ENCODE measurements at places on chromosomes 2 and 18. TPM values are rescaled to one million over a fixed set of nuclear protein-coding genes. Genes with fewer than 3 reads are reported as not detected.

UGT1A7 gene
- polyA plus RNA-seq, result 0.11 TPM

CENPO gene
- 2.5 TPM for polyA plus RNA-seq

ARHGAP28 gene
- 2.6 TPM for polyA plus RNA-seq

- no peaks in the 10 kb centered on the region for H3K36me3 ChIP-seq
- DNase-seq, result no peak
- no peak overlapping the region for H3K4me3 ChIP-seq
- H3K4me1 ChIP-seq, result no peaks in the 10 kb centered on the region
- no peaks in the 10 kb centered on the region for H3K27me3 ChIP-seq
Measured at GRCh38 chr2:10530607-10531239, 82.6 kb upstream of the ODC1 start.

GRCh38 chr2:237122214-237122666 is 36.6 kb downstream of the COPS8 start:
- no peak overlapping the region for H3K4me3 ChIP-seq
- no peak for DNase-seq
- H3K27ac ChIP-seq, result no peak overlapping the region
- H3K36me3 ChIP-seq, result no peaks in the 10 kb centered on the region

- no peak overlapping the region for H3K4me3 ChIP-seq
- no peak for DNase-seq
- H3K27me3 ChIP-seq, result no peaks in the 10 kb centered on the region
- no peak overlapping the region for H3K27ac ChIP-seq
- H3K36me3 ChIP-seq, result peaks cover 46% of the 10 kb centered on the region
Measured at GRCh38 chr18:79932907-79933306, 18.5 kb downstream of the SLC66A2 start.

All from thymus (tissue), 14 donors.